NCI-H2081 treated with DMSO at 0.1 percent for 48 hours (cell line): ENCODE measurements at places on chromosomes 11 and 22.
A peak's percentile ranks its signal among the peaks of the same experiment; 100 is the strongest.

- DNase-seq, result peak; percentile 0
These were observed 94.2 kb downstream of the FAR1 start for GRCh38 chr11:13762718-13763117.

DNA sequence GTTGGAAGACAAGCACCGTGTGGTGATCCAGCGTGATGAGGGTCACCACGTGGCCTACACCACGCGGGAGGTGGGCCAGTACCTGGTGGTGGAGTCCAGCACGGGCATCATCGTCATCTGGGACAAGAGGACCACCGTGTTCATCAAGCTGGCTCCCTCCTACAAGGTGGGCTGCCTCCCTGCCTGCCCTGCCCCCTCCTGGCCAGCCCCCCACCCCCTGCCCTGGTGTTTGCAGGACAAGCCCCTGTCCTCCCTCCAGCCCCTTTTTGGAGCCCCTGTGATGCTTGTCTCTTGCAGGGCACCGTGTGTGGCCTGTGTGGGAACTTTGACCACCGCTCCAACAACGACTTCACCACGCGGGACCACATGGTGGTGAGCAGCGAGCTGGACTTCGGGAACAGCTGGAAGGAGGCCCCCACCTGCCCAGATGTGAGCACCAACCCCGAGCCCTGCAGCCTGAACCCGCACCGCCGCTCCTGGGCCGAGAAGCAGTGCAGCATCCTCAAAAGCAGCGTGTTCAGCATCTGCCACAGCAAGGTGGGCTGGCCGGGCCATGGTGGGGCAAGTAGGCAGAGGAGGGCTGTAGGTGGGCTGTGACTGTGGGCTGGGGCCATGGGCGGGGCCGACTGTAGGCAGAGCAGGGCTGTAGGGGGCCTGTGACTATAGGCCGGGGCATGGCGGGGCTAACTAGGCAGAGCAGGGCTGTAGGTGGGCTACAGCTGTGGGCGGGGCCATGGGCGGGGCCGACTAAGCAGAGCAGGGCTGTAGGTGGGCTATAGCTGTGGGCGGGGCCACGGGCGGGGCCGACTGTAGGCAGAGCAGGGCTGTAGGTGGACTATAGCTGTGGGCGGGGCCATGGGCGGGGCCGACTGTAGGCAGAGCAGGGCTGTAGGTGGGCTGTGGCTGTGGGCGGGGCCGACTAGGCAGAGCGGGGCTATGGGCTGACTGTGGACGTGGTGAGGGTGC lies 13.6 kb downstream of the MUC2 start:
- no peak for DNase-seq

DNA sequence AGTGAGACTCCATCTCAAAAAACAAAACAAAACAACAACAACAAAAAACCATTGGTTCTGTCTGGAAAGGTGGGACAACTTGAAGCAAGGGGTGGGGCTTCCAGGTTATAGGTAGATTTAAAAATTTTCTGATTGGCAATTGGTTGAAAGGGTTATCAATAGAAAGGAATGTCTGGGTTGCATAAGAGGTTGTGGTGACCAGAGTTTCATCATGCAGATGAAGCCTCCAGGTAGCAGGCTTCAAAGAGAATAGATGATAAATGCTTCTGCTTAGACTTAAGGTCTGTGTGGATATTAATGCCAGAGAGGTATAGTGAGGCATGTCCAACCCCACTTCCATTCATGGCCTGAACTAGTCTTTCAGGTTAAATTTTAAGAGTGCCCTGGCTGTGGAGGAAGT lies 116.6 kb downstream of the NAT10 start:
- DNase-seq, result no peak

DNA sequence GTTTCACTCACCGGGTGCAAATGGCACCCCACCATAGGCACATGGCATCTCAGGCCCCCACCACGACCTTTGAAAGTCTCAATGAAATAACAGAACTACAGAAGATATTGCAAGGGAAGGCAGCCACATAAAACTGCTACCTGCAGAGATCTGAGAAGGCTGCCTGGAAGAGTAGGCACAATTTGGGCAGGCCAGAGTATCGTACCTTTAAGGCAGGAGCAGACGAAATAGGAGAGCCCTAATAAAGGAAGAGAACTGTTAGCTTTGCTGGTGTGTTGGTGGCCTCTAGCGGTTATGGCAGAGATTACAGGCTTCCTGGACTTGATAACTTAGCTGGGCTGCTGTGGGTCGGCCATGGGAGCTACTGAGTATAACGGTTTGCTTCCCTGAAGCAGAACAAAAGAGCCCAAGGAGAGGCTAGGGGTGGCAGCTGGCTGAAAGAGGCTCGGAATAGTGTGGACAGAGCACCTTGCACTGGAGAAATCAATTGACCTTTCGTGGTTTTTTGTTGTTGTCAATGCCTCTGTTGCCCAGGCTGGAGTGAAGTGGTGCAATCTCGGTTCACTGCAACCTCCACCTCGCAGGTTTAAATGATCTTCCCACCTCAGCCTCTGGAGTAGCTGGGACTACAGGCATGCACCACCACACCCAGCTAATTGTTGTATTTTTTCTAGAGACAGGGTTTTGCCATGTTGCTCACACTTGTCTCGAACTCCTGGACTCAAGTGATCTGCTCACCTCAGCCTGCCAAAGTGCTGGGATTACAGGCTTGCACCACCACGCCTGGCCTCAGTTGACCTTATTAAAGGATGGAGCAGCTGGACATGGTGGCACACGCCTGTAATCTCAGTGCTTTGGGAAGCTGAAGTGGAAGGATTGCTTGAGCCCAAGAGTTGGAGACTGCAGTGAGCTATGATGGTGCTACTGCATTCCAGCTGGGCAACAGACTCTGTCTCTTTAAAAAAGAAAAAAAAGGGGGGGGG lies 4.8 kb downstream of the SDF2L1 start:
- DNase-seq, result no peak

DNA sequence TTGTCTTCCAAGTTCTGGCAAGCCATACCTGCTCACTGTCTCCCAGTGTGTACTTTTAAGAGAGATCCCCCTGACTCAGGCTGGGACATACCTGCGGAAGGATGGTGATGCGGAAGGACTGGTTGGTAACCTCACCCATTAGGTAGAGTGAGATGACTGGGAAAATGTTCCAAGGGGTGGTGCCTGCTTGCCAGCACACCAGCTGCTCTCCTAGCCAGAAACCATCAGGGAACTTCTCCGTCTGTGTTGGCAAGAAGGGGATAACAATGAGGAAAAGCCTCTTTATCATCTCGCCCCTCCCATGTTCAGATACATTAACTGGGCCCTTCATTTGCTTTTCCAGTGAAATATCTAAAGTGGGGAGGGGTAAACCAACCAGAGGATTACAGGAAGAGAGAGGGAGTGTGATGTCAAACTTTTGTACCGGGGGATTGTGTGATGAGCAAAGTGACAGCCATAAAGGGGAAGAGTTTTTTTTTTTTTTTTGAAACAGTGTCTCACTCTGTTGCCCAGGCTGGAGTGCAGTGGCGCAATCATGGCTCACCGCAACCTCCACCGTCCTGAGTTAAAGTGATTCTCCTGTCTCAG lies at the start of gene BACE1-AS:
TSS of gene BACE1-AS (plus strand) at position 538 of the 588 bp plus-strand sequence.
- DNase-seq, result no peak
